NCI-H2029 treated with DMSO at 0.1 percent for 48 hours (cell line): ENCODE measurements at places on chromosomes 2 and 18.

- no peak for DNase-seq
Observed at GRCh38 chr18:5415665-5416064, 120.1 kb upstream of the ZBTB14 start.

- no peak for DNase-seq
Observed at GRCh38 chr2:81894451-81894990, 1590.0 kb upstream of the LRRTM1 start.

DNA sequence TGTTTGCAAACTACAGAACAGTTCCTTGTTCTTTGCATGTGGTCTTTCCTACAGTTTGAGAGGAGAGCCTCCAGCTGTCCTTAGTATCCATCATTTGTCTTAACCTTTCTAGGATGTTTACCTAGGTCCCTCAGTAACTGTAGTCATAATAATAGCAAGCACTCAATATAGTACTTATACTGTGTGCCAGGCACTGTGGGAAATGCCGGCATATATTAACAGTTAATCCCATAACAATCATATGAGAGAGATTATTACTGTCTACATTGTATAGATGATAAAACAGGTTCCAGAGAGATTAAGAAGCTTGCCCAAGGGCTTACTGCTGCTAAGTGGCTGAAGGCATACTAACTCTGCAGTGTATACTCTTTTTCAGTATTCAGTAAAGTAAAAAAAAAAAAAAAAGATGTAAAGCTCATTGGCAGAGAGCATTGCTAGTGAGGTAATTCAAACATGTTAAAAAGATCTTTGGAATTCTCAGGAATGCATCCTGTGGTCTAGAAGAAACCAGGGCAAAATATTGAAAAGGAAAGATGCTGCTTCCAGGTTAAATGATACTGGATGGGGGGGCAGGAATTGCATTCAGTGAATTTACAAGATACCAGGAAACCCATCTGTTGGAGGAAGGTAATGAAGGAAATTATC lies 72.3 kb downstream of the SPTBN1 start:
- DNase-seq, result no peak

GRCh38 chr2:16386031-16386430 lies 279.6 kb downstream of the CYRIA start:
- no peak for DNase-seq

- no peak for DNase-seq
Observed at GRCh38 chr2:43358410-43359201, 132.2 kb upstream of the ZFP36L2 start.

DNA sequence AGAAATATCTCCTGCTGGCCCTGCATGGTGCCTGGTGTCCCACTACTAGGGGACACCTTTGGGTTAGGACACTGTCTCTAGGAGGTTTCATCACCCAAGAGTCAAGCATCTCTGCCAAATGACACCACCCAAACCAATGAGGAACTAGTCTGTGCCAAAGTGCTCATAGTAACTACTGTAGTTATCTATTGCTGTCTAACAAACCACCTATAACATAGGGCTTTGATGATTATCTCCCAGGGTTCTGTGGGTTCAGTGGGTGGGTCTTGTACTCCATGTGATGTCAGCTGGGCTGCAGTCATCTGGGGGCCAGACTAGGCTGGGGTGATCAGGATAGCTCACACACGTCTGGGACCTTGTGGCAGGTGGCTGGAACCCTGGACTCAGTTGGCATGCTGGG lies 59.8 kb downstream of the EPAS1 start:
- no peak for DNase-seq

DNA sequence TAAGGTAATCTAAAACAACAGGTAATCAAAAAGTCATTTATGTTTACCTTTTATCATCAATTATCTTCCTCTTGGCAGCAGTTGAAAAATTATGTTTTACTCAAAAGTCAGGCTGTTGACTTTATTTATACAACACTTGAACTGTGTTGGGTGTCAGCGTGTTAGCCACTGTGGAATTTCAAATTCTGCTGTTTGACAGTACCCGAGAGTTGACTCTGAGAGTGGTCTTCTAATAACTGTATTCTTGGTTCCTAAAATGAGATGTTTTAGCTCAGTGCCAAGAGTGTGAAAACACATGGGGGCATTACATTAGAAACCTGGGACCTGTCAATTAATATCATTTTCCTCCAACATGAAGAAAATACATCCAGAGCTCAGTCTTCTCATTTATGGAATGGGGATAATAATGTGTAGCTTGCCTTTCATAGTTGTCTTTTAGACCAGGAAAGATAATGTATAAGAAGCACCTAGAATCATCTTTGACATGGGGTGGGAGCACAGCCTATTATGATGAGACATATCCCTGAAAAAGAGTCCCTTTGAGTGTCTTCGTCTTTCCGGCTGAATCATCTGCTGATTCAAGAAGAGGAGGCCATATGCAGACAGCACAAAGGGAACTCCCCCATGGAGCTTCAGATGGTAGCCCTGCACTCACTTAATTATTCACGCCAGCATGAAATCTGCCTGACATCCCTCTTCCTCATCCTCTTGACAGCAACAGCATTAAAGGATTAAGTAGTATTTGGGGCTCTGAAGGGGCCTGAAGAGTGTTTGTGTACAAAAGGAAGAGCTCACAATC lies 89.1 kb downstream of the AFF3 start:
- DNase-seq, result no peak

DNA sequence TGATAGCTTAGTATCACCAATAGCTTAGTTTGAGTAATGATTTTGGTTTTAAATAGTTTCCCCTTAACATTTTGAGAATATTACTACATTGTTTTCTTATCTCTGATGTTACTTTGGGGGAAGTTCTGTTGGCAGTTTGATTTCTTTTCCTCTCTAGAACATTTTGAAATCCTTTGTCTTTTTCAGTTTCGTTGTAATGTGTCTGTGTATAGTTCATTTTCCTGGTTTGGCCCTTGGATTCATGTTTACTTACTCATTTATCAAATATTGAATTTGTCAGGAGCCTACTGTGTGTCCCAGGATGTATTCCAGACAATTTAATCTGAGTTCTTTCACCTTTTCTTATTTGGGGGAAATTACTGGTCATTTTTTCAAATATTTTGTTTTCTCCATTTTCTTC lies 16.7 kb downstream of the ANKRD12 start:
- no peak for DNase-seq

DNA sequence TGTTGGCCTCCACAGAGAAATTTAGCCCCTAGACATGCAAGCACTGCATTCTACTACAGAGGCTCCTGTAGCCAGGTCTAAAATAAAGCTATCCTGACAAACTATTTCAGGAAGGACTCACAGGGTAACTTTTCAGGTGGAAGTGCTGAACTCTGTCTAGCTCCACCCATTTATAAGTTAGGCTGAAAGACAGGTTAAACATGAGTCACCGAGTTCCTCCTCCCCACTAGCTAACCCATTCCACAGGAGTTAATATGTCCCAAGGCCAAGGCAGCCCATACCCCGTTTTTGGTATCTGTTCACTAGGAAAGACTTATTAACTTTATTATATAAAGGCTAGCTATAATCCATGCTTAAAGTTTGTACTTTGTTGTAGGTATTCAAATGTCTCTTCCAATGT lies 3.5 kb downstream of the CWC22 start:
- DNase-seq, result no peak

DNA sequence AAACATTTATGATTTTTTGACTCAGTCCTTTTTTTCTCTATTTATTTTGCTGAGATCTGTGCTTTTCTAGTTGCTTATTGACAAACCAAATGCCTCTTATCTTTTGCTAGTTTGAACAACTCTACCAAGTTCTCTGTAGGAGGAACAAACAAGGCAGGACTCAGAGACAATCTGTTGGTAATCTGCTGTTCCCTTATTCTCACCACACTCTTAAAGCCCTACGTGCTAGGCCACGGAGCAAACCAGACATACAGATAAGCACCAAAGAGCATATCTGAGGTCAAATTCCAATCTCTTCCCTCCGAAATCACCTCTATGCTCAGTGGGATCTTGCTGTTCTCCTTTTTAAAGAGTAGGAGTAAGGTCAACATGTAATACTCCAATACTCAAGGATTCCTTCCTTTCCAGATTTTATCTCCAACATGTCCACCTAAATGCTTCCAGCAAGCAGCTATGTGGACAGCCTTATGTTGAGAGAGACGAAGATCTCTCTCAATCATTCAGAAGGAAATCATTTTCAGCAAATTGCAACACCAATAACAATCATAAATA lies 18.4 kb downstream of the FN1 start:
- no peak for DNase-seq

GRCh38 chr18:79643054-79643984 lies 36.3 kb upstream of the CTDP1 start:
- no peak for DNase-seq

- no peak for DNase-seq
Observed at GRCh38 chr2:13260402-13260801, 543.7 kb downstream of the TRIB2 start.

GRCh38 chr2:235601960-235602704 lies 108.3 kb downstream of the AGAP1 start:
- DNase-seq, result no peak

GRCh38 chr2:222447131-222447530 lies 22.8 kb downstream of the SGPP2 start:
- DNase-seq, result no peak

DNA sequence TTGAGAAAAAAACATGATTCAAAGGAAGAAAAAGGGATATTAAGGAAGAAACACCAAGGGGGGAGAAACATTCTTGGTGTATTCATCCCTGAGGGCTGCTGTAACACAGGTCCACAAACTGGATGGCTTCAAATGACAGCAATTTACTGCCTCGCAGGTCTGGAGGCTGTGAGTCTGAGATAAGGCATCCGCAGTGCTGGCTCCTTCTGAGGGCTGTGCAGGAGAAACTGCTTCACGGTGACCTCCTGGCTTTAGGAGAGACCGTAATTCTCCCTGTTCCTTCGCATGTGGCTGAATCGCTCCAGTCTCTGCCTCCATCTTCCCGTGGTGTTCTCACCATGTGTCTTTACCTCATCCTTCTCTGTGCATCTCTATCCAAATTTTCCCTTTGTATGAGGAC lies 490.7 kb downstream of the EIPR1 start:
- DNase-seq, result no peak

GRCh38 chr2:176079831-176080539 lies 3.8 kb downstream of the EVX2 start:
- DNase-seq, result no peak

- no peak for DNase-seq
Observed at GRCh38 chr2:10883801-10884478, 27.8 kb upstream of the KCNF1 start.

DNA sequence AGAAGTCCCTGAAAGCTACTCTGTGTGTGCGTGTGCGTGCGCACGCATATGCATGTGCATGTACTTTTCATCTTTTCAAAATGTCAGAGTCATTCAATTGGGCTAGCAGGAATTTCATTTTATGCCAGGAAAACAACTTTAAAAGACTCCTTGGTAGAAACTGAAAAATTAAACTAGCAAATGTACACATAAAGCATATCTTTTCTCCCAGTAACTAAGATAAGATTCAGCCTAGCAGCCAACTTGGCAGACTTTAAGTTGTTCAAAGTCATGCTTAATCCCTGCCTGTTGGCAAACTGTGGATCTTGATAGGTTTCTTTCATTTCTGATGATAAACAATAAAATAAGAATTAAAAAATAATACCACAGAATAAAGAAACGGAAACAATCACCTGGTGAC lies 1129.1 kb downstream of the LRP1B start:
- DNase-seq, result no peak

DNA sequence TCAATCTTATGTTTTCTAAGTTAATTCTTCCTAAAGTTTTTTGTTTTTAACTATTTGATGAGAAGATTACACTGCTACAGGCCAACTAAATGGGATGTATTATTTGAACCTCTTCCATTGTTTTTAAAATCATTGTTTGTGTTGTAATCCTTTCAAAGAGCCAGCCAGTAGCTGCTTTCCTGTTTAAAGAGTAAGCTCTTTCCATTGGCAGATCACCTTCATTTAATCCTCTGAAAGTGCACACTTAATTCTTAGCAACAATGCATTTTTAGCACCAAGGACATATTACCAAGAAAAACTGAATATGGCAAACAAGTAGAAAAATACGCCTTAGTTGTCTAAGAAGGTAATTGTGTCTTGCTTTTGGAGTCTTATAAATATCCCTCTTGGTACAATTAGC lies 54.0 kb downstream of the MEIS1 start:
- peak; percentile 20 for DNase-seq

- DNase-seq, result no peak
Observed at GRCh38 chr2:17857021-17857420, 21.4 kb upstream of the KCNS3 start.

GRCh38 chr2:56297671-56298070 lies 113.9 kb downstream of the CCDC85A start:
- DNase-seq, result no peak

- DNase-seq, result no peak
Observed at GRCh38 chr18:22899421-22899820, 33.7 kb upstream of the RBBP8 start.

DNA sequence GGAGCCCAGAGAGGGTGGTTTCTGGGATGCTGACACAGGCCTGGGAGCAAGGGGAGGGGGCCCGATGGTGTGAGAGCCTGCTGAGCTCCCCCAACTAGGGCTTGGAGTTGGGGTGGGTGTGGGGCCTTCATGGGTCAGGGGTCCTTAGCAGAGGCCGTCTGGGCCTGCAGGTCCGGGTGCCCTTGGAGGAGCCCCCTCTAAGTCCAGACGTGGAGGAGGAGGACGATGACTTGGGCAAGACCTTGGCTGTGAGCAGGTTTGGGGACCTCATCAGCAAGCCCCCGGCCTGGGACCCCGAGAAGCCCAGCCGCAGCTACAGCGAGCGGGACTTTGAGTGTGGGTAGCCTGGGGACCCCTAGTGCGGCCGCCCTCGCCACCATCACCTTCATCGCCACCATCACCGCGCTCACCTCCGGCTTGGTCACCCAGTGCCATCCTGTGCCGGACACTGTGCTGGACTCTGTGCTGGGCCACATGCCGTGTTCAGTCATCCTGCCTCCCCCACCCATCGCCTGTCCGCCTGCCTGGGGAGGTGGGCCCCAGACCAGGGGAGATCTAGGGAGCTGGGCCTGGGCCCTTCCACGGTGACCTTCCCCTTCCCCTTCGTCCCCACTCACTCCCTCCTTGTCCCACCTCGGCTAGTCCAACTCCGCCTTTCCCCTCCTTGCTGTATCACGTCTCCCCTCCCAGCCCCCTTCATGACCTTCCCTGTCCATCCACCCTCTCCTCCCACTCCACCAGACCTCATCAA lies 980 bp downstream of the SLC4A3 start:
- DNase-seq, result no peak

- no peak for DNase-seq
Observed at GRCh38 chr2:73964223-73964622, 20.5 kb upstream of the TET3 start.

GRCh38 chr2:47708801-47709499 lies 74.0 kb upstream of the MSH6 start:
- DNase-seq, result no peak
